ENCODE measurements at places on chromosomes 4 and X. TPM values are rescaled to one million over a fixed set of nuclear protein-coding genes. Genes with fewer than 3 reads are reported as not detected.

Gene MXRA5
- total RNA-seq = not detected

Gene OCRL
- 9.4 TPM for total RNA-seq

Gene DDX60
- 4.2 TPM for total RNA-seq

Gene DMP1
- not detected for total RNA-seq

Gene TMEM31
- total RNA-seq = not detected

Gene PFKFB1
- total RNA-seq = not detected

Gene DUX4
- total RNA-seq = not detected

Gene ZCCHC12
- total RNA-seq = not detected

Gene TIGD4
- 0.16 TPM for total RNA-seq

Gene EDA
- total RNA-seq = 3.4 TPM

Gene SHROOM4
- total RNA-seq = 3.6 TPM

Gene PCSK1N
- 1.4 TPM for total RNA-seq

Gene TEC
- 0.16 TPM for total RNA-seq

Gene FAT4
- 27.2 TPM for total RNA-seq

Gene TMEM192
- total RNA-seq = 10.5 TPM

Gene RHOXF2B
- total RNA-seq = not detected

Gene USP17L24
- total RNA-seq = not detected

Gene LPAR4
- total RNA-seq = not detected

Data from cardiac atrium fibroblast (primary cell).